SJCRH30 (cell line): ENCODE measurements at places on chromosomes 16 and 17. TPM values are rescaled to one million over a fixed set of nuclear protein-coding genes. Genes with fewer than 3 reads are reported as not detected.

- peaks cover 50% of the 10 kb centered on the region for H3K36me3 ChIP-seq
- H3K4me1 ChIP-seq = no peaks in the 10 kb centered on the region
- no peak overlapping the region for H3K27ac ChIP-seq
- DNase-seq = no peak
Measured at GRCh38 chr17:76088868-76089576, 10.0 kb downstream of the ZACN start.

DNA sequence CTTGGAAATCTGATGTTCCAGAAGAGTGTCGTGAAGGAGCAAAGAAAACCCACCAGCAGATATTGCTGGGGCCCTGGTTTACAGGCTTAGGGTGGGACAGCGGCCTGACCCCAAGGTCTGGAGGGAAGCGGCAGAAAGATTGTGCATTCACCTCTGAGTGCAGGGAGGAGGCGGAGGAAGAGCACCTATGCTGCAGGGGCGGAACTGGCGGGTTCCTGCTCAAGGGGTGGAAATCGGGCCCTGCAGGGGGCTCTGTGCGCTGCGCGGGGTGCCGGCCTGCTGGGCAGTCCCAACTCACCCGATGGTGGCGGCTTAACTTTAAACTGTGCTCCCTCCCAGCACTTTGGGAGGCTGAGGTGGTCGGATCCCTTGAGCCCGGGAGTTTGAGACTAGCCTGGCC, 47.5 kb downstream of the COX4I1 start:
- H3K36me3 ChIP-seq = no peaks in the 10 kb centered on the region
- H3K4me1 ChIP-seq = no peaks in the 10 kb centered on the region
- no peak overlapping the region for H3K27ac ChIP-seq
- H3K4me3 ChIP-seq = no peak overlapping the region

DNA sequence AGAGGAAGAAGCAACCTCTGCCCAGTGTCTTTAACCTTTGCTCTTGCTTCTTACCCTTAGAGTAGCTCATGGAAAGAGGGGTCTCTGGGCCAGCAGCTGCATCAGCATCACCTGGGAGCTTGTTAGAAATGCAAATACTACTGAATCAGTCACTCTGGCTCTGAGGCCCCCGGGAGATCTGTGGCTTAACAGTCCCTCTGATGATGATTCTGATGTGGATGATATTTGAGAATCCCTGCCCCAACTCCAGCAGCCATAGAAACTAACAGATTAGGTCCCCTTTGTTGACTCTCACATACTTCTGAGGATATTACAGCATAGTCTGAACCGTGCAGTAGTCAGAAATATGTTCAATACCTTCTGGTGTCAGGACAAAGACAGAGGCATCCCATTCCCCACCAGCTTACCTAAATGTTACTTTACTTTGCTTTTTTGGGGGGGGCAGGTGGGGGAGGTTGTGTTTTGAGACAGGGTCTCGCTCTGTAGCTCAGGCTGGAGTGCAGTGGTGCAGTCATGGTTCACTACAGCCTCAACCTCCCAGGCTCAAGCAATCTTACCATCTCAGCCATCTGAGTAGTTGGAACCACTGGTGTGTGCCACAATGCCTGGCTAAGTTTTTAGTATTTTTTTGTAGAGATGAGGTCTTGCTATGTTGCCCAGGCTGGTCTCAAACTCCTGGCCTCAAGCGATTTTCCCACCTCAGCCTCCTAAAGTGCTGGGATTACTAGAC, 220.1 kb downstream of the CCDC182 start:
- peak overlapping the region; percentile 92 for H3K27ac ChIP-seq
- no peak overlapping the region for H3K4me3 ChIP-seq
- peaks cover 43% of the 10 kb centered on the region for H3K4me1 ChIP-seq
- no peaks in the 10 kb centered on the region for H3K27me3 ChIP-seq
- no peaks in the 10 kb centered on the region for H3K36me3 ChIP-seq

- H3K36me3 ChIP-seq = no peaks in the 10 kb centered on the region
- no peak overlapping the region for H3K27ac ChIP-seq
- DNase-seq = no peak
- peaks cover 16% of the 10 kb centered on the region; the same call in 1 of the 2 replicates for H3K27me3 ChIP-seq
- H3K4me3 ChIP-seq = no peak overlapping the region
Measured at GRCh38 chr17:38606646-38607611, 1.2 kb upstream of the SRCIN1 start.

DNA sequence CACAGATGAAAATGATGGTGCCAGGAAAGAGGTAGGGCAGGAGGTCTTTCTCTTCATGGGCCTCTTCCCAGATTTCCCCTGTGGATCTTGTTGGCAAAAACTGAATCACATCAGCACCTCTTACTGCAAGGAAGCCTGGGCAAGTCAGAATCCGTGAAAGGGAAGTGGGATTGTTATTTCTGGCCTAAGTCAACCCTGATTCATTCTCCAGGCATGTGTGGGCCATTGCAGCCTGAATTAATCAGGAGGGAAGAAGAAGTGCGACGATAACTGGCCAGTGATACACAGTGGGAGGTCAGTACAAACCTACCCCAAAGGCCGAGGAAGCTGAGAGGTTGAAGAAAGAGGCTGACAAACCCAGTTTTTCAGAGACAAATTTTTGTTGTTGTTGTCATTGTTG, 17.9 kb upstream of the NSMCE1 start:
- peak; percentile 30 for DNase-seq
- H3K4me3 ChIP-seq = no peak overlapping the region
- H3K4me1 ChIP-seq = peaks cover 11% of the 10 kb centered on the region; the same call in 1 of the 2 replicates
- no peak overlapping the region; the same call in 1 of the 2 replicates for H3K27ac ChIP-seq

- H3K4me3 ChIP-seq = no peak overlapping the region
- peak; percentile 62 for DNase-seq
- H3K36me3 ChIP-seq = no peaks in the 10 kb centered on the region
- H3K27ac ChIP-seq = peak overlapping the region; percentile 73
Measured at GRCh38 chr16:10738231-10739077, 5.2 kb upstream of the NUBP1 start.

DNA sequence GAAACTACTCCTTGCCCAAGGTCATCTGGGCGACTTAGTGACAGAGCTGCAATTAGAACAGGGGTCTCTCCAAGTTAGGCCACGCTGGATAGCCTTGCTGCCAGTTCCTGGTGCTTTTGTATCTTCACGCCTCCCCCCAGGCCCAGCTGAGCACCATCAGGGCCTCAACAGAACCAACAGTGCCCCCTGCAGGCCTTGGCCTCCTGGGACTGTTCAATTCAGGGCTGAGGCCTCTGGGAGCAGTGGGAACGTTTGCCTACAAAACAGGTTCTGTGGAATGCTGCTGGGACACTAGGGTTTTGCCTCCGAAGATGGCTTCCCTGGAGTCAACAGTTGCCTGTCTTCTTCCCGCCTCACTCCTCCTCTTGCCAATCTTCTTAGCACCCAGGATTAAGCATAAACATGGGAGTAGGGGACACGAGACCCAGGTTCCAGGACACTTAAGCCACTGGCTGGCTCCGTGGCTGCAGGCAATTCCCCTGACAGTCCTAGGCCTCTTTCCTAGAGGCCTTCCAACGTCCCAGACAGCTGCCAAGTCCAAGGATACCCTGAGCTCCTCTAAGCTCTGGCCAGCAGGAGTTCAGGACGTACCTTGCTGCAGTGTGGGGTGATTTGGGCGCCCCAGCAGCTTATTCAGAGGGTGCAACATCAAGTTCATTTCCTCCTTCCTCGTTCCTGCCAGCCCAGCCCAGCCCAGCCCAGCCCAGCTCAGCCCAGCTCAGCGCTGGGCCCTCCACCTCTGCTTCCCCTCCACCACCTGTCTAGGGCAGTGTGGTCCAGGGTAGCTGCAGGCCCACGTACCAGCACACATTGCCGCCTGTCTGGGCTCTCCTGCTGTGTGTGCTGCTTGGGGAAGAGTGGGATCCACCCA, 246.6 kb upstream of the RPL38 start:
- no peak overlapping the region for H3K4me3 ChIP-seq
- H3K27ac ChIP-seq = no peak overlapping the region
- DNase-seq = peak; percentile 65
- no peaks in the 10 kb centered on the region for H3K36me3 ChIP-seq
- H3K27me3 ChIP-seq = no peaks in the 10 kb centered on the region

- no peaks in the 10 kb centered on the region for H3K27me3 ChIP-seq
- no peaks in the 10 kb centered on the region for H3K36me3 ChIP-seq
- DNase-seq = peak; percentile 77
- peak overlapping the region; percentile 17; the same call in 1 of the 2 replicates for H3K27ac ChIP-seq
- peaks cover 51% of the 10 kb centered on the region for H3K4me1 ChIP-seq
- no peak overlapping the region for H3K4me3 ChIP-seq
Measured at GRCh38 chr17:17711641-17712162, 30.4 kb downstream of the RAI1 start.

- DNase-seq = no peak
- H3K4me1 ChIP-seq = peaks cover 4% of the 10 kb centered on the region; the same call in 1 of the 2 replicates
- no peaks in the 10 kb centered on the region for H3K36me3 ChIP-seq
- peak overlapping the region; percentile 74 for H3K4me3 ChIP-seq
- peak overlapping the region; percentile 82 for H3K27ac ChIP-seq
- H3K27me3 ChIP-seq = no peaks in the 10 kb centered on the region
Measured at GRCh38 chr17:1715803-1716075, 5.6 kb upstream of the TLCD2 start.

GRCh38 chr17:41613277-41614082, 913 bp upstream of the KRT16 start:
- DNase-seq = no peak
- no peak overlapping the region for H3K27ac ChIP-seq
- H3K36me3 ChIP-seq = no peaks in the 10 kb centered on the region
- H3K4me1 ChIP-seq = peaks cover 2% of the 10 kb centered on the region; the same call in 1 of the 2 replicates

DNA sequence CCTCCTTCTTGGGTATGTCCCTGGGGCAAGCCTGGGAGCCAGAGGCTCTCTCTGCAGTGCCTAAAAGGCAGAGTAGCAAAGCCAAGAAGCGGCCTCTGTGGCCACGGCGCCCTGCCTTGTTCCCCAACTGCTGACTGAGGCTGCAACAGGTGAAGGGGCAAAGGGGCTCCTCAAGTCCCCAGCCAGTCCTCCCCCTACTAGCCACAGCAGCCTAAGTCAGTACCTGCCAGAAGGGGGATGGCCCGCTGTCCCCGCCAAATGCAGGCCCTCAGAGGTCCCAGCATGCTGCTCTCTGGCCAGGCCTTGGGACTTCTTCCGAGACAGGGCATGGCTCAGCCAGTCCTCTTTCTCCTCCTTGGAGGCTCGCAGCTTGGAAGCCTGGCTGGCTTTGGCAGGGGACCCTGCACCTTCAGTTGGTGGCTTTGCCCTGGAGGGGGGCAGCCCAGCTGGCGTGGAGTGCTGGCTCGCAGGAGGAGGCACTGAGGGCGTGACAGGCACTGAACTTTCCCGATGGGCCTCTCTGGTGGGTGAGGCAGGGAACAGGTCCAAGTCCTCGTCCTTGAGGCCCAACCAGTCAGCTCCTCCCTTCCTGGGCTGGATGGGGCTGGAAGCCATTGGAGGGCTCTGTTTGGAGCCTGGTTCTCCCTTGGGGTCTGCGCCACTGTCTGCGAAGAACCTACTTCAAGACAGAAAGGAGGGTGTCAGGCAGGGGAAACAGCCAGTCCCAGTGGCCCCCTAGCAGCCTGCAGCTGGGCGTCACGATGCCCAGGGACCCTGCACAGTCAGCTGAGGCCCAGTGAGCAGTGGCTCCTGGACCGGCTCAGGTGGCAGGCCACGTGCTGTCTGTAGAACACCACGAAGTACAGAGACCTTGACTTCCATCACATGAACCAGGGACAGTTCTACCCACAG, 17.6 kb downstream of the FBF1 start:
- H3K4me1 ChIP-seq = no peaks in the 10 kb centered on the region
- no peak for DNase-seq
- no peaks in the 10 kb centered on the region for H3K27me3 ChIP-seq
- H3K4me3 ChIP-seq = no peak overlapping the region
- H3K27ac ChIP-seq = no peak overlapping the region

GRCh38 chr16:65658349-65658748, 536.5 kb upstream of the CDH11 start:
- no peak overlapping the region for H3K27ac ChIP-seq
- peaks cover 16% of the 10 kb centered on the region for H3K4me1 ChIP-seq
- H3K36me3 ChIP-seq = no peaks in the 10 kb centered on the region

DNA sequence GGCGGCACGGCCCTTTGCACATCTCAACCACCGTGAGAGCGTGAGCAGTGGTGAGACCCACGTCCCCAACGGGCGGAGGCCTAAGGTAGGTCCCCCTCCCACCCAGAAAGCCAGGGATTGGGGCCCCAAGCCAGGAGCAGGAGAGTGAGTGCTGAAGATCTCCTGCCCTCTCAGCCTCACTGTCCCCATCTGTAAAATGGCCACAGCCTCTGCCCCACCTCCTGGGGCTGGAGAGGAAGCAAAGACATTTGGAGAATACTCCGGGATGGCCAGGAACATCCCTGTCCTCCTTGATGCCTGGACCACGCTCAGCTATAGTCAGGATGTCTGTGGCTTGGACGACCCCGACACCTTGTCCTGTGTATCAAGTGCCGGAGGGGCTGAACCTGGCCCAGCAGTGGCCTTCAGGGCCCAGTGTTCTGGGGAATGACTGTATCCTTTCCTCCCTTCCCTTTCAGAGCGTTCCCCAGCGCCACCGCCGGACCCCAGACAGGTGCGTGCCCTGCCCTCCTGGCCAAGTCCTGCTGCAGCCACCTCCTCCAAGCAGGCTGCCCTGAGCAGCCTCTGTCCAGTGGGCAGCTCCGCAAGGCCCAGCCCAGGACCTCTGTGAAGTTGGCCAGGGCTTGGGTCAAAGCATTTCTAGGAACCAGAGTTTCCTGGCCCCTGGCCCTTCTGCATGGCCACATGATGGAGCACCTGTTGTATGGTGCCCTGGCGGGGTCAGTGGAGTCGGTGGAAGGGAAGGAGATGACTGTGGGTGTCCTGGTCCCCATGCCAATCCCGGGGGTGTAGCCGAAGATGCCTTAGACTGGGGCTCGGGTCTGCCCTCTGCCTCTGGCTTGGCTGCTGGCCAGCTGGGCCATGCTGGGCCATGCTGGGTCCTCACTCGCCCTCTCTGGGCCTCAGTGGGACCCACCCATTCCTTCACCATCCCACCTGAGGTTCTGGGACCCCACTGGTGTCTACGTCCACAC, 38.4 kb downstream of the ADCY7 start:
- H3K27ac ChIP-seq = no peak overlapping the region
- H3K4me1 ChIP-seq = no peaks in the 10 kb centered on the region
- DNase-seq = no peak
- no peak overlapping the region for H3K4me3 ChIP-seq
- H3K36me3 ChIP-seq = no peaks in the 10 kb centered on the region

DNA sequence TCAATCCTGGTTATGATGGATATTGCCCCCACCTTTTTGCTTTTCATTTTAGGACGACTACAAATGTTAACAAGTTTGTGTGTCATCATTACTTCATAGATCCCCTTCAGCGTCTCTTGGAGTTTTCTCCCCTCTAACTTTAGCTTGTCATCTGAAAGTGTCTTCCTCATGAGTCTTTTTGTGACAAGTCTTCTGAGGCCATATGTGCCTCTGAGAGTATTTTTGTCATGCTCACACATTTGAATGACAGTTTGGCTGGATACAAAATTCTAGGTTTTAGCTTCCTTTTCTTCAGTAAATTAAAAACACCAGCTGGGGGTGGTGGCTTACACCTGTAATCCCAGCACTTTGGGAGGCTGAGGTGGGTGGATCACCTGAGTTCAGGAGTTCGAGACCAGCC, 203.8 kb upstream of the CHMP6 start:
- H3K27me3 ChIP-seq = no peaks in the 10 kb centered on the region
- peaks cover 45% of the 10 kb centered on the region for H3K4me1 ChIP-seq
- H3K4me3 ChIP-seq = no peak overlapping the region
- H3K27ac ChIP-seq = no peak overlapping the region
- DNase-seq = no peak

GRCh38 chr17:76039121-76039520, 12.0 kb upstream of the EVPL start:
- H3K27ac ChIP-seq = no peak overlapping the region
- peaks cover 3% of the 10 kb centered on the region; the same call in 1 of the 2 replicates for H3K4me1 ChIP-seq
- no peak overlapping the region for H3K4me3 ChIP-seq

Gene JPT1
- total RNA-seq = 313 and 320 TPM in 2 replicates

Gene P2RX5
- 1.2 and 3.0 TPM in 2 replicates for total RNA-seq

Gene TNFRSF13B
- total RNA-seq = not detected in 2 replicates

Gene AOC2
- total RNA-seq = 0.86 and 1.1 TPM in 2 replicates

Gene NUBP2
- 45.0 and 55.3 TPM in 2 replicates for total RNA-seq
